Transverse colon (tissue), 4 donors: ENCODE measurements at places on chromosomes 7 and 10.
A peak's percentile ranks its signal among the peaks of the same experiment; 100 is the strongest.

DNA sequence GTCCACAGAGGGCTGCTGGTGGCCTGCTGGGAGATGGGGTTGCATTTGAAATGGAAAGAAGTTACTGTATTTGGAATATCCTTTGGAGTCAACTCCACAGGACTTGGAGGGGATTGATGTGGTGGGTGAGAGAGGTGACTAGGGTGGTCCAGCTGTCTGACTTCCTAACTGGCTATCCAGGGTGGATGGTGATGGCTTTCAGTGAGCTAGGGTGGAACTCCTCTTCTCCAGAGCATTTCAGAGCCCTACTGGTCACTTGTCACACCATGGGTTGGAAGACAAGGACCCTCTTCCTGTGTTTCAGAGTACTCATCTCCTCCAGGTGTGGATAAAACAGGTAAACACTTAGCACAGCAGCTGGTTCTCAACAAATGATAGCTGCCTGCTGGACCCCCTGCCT, 3.3 kb upstream of the ADAMTS14 start:
- DNase-seq = no peak

- DNase-seq = no peak
These were observed 1.2 kb downstream of the GRIFIN start for GRCh38 chr7:2474813-2475677.

- DNase-seq = peak; percentile 61
These were observed 55.2 kb upstream of the GSDME start for GRCh38 chr7:24812305-24812945.

GRCh38 chr10:19606968-19607367, 209.3 kb upstream of the PLXDC2 start:
- no peak for DNase-seq

DNA sequence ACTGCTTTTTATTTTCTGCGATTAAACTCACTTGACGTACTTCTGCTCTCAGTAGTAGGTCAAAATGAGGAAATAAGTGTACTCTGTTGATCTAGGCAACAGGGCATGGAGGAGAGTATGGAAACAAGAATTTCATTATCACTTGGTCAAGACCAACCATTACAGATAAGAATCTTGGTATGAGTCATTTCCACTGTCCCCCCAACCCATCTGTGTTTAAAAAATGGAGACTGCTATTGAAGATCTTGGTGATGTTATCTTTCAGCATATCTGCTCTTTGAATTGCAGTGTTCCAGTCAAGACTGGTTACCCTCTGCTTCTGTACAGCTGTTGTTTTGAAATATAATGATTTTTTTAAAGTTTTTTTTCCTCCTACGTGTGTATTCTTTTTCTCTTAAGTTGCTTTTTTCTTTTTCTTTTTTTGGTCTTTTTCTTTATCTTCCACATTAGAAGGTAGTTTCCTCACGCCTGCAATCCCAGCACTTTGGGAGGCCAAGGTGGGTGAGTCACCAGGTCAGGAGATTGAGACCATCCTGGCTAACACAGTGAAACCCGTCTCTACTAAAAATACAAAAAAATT, 11.7 kb downstream of the STAM start:
- DNase-seq = no peak

GRCh38 chr7:479115-479947, 40.3 kb downstream of the PDGFA start:
- DNase-seq = no peak

- no peak for DNase-seq
These were observed 886.2 kb upstream of the GHITM start for GRCh38 chr10:83253011-83253671.

DNA sequence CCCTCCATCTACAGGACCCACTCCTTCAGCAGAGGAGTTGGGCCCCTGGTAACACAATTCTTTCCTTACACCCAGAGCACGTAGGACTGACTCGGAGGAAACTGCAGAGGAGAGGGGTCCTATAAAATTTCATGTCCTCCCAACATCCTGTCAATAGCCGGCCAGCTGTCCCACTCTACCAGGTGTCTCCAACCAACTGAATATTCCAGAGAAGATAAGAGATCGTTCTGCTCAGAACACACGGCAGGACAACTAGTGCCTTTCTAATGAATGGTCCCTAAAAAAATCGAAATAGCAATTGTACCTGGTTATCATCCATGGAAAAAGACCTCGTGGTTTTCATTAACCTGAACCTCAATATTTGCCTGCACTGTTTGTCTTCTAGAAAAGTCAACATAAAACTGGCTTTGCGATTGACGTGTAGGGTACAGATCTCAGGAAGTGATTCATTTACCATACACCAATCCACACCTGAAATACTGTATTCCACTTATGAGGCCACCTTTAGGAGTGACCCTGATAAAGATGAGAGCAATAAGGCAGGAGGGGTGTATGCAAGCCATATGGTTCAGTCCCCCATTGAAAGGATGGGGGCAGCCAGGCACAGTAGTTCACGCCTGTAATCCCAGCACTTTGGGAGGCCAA, 111.7 kb downstream of the PARP12 start:
- no peak for DNase-seq

DNA sequence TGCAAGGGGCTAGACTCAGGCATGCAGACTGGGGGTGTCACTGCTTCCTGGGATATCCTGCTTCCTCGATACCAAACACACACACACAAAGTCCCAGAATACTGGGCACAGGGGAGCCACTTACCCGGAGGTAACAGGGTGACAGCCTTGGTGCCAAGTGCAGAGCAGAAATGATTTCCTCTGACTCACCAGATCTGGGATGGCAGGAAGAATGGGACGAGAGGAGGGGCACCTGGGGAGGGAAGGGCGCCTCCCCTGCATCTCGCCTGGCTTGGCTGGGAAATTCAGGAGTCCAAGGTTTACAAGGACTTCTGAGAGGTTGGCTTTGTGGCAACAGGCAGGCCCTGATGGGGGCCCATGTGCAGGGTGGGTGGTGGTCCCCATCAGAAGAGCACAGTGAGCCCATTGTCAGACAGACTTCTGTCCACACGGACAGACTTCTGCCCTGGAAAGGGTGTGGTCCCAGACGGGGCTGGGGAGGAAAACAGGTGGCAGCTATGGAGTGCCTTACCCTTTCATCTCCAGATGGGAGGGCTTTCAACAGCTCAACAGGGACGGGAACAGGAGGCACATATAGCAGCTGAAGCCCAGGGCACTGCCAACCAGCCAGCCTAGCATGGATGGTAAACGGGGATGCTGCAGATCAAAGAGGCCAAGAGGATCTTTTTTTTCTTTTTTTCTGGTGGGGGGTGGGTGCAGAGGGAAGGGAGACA, 9.7 kb upstream of the CCL24 start:
- peak; percentile 25 for DNase-seq

GRCh38 chr7:43211286-43211685, 98.8 kb downstream of the HECW1 start:
- DNase-seq = no peak

DNA sequence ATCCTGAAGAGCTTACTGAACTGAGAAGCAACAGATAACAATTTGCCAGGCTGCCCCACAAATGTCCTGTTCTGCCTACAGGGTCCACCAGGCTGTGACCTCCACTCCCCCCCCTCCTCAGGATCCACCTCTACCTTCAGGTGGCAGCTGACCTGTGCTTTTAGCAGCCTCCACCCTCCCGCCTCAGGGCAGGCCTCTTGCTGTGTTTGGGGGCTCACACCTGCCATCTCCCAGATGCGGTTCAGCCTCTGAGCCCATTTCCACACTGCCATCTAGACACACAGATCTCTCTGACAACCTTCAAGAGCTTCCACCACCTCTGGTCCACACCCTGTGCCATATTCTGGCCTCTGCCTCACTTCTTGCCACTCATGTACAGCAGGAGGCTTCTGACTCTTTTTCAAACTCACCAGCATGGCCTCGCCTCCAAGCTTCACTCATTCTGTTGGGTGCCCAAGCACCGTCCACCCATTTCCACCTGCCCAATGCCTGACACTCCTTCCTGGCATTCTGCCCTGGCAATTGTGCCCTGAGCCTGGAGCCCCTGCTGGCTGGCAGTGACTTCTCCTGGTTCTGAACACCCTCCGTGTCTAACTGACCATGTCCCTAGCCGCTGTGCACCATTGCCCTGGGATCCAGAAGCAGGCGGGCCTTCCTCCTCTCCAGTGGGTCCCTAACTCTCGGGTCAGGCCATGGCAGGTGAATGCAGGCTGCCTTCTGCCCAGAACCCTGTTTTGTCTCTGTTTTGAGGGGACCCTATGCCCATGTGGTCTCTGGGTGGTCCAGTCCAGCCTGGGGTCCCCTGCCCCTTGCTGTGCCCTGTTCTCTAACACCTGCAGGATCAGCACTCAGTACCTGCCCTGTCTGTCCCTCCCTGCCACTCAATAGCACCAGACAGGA, 18.5 kb downstream of the TMEM72 start:
- no peak for DNase-seq

GRCh38 chr10:51063659-51064535, 10.4 kb upstream of the PRKG1 start:
- no peak for DNase-seq

- no peak for DNase-seq
These were observed 121.9 kb downstream of the MAD1L1 start for GRCh38 chr7:2110610-2111396.

DNA sequence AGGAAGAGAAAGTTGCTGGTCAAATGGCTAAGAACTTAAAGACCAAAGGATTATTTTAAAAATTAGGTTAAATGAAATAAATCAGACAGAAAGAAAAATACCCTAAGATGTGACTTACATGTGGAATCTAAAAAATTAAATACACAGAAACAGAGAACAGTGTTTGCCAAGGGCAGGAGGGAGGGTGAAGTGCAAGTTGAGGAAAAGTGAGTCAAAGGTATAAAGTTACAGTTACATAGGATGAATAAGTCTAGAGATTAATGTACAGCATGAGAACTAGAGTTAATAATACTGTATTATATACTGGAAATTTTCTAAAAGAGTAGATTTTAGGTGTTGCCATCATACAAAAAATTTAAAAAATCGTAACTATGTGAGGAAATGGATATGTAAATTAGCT, 146.3 kb downstream of the MDFIC start:
- no peak for DNase-seq

DNA sequence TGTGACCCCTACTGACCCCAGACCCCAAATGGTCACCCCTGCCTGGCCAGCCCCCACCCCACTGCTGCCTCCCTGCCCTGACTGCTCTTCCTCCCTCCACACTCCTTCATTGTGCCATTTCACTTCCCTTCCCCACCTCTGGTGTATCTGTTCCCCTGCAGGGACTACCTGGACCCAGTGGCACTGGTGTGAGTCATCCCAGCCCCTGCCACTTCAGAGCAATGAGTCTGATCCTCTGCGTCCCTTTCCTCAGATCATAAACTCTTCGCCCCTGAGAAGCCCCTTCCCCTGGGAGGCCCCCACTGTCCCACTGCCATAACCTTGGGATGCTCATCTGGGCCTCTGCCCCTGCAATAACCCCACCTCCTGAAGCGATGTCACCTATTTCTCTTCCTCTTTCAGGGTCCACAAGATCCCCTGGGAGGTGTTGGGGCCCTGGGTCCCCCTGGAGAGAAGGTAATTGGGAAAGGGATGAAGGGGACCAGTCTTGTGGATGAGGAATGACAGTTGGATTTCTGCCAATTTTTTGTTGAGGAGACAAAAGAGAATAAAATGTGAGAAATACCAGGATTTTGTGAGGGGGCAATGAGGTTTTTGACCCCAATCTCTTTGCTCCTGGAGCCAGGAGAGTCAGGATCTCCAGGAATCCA, 19.1 kb upstream of the VOPP1 start:
- DNase-seq = no peak

- DNase-seq = no peak
These were observed 107.8 kb upstream of the NAMPT start for GRCh38 chr7:106392590-106392989.

- DNase-seq = no peak
These were observed 17.6 kb upstream of the SFR1 start for GRCh38 chr10:104104418-104104817.

DNA sequence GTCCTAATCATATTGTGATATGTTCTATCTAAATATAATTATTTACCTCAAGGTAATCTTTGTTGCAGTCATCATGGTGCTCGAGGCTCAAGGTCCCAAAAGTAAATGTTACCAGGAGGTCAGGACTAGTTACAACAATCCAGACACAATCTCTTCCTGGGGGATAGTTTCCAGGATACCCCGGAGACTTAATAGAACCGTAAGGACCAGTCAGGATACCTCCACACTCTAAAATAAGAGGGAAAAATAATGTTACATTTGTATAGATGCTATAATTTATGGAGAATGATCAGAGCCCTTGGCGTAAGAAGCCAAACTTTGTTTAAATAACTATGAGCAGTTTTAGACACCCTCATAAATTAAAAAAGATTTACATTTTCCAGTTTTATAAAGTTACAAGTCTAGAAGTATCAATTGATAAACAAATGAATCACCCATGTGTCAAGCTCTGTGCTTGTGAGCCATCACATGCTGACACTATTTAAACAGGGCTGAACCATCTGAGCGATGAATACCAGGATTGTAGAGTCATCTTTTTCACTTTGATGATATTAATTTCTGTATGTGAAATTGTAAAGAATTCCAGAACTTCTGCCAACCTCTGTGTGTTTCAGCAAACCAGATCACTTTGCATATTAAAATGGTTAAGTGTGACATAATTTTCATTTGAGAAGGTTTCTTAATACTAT, 41.3 kb downstream of the CUBN start:
- no peak for DNase-seq

GRCh38 chr10:19825700-19826099, 9.5 kb downstream of the PLXDC2 start:
- no peak for DNase-seq
